Uterus (tissue), 4 donors: ENCODE measurements at places on chromosomes 1 and 21.

GRCh38 chr1:155889566-155889965, 21.6 kb downstream of the RIT1 start:
- no peak overlapping the region for H3K4me3 ChIP-seq
- peaks cover 8% of the 10 kb centered on the region for H3K4me1 ChIP-seq
- DNase-seq = no peak
- no peaks in the 10 kb centered on the region for H3K27me3 ChIP-seq

DNA sequence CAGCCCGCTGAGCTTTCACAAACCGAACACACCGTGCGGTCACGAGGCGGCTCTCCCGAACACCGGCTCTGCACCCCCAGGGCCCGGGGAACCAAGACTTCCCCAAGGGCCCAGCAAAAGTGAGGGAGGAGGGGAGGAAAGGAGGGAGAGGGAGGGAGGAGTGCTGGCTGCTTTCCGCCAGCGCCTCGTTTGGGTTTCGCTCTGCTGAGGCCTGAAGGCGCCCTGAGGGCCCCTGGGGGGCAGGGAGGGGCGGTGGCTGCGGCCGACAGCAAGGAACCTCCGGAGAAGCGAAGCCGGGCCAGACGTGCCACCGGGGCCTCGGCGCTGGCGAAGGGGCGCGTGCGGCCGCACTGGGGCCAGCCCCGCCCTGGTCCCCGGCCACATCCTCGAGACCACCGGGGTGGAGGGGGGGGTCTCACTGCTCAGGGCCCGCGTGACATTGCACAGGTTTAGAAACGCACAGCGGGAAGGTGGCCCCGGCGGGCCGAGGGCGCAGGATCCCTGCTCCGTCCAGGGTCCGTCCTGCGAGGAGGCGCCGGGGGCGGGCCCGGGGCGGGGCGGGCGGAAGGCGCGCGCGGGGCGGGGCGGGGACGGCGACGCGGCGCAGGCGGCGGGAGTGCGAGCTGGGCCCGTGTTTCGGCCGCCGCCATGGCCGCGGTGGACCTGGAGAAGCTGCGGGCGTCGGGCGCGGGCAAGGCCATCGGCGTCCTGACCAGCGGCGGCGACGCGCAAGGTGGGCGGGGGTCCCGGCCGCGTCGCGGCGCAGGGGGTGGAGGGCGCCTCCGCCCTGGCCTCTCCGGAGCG, at the start of gene PFKL:
TSS of gene PFKL (plus strand) at position 596 of the 804 bp plus-strand sequence. CDS start at position 649, 53 bp downstream.
- peak; percentile 70 for DNase-seq
- H3K36me3 ChIP-seq = no peaks in the 10 kb centered on the region

- H3K4me1 ChIP-seq = no peaks in the 10 kb centered on the region
- no peaks in the 10 kb centered on the region for H3K36me3 ChIP-seq
- H3K4me3 ChIP-seq = no peak overlapping the region
- no peak for DNase-seq
- no peaks in the 10 kb centered on the region for H3K27me3 ChIP-seq
These were observed 14.9 kb downstream of the TMEM51 start for GRCh38 chr1:15168479-15168878.

DNA sequence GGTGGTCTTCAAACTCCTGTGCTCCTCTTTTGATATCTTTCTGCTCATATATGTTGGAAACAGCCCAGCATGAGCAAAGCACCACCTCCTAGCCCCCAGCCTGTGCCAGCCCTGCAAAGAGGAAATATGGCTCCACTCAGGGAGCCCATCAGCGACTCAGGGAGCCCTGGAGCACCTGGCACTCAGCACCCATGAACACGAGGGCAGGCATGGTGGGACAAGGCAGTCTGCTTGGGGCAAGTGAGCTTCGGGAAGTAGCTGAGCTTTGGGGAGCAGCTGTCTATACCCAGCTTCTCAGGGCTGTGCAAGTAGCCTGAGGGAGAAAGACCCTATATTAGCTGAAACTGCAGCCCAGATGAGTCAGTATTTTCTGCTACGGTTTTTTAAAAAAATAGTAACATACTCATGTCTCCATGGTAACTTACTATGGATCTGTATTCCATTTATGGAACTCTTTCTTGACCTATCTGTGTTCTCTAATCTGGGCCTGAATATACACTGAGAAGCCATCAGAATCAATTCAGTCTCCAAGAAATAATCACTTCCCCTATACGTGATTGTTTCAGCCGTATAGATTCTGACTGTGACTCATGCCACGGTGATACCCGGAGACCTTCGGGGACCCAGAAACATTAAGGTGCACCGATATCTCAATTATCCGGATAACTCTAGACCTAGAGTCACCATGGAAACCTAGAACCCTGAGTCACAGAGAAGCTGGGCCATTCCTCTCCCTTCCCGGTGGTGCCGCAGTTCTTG, 1.5 kb upstream of the ETS2 start:
- no peak overlapping the region for H3K4me3 ChIP-seq
- H3K36me3 ChIP-seq = no peaks in the 10 kb centered on the region
- H3K27ac ChIP-seq = peak overlapping the region; percentile 98
- H3K4me1 ChIP-seq = no peaks in the 10 kb centered on the region

DNA sequence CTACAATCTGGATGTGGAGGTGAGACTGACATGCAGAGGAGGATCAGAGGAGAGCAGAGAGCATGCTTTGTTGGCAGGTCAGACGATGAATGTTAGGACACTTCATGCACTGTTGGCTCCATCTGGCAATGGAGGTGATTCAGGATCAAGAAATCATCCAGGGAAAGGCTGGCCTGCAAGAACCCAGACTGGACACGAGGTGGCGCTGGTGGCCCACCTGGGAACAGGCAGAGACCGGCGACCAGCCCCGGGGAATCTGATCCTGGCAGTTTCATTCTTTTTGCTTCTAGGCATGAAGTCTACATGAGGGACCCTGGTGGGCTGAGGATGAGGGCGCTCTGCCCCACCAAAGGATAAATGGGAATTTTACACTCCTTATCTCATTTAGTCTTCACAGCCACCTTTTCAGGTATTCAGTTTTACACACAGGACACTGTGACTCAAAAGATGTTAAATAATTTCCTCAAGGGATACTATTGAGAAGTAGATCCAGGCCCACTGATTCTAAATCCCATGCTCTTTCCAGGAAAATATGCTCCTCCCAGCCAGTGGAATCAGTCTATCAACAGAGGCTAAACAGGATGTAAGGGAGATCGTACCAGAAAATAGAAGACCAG, 26.2 kb upstream of the SCMH1 start:
- H3K27ac ChIP-seq = no peak overlapping the region
- peak; percentile 75 for DNase-seq
- H3K27me3 ChIP-seq = no peaks in the 10 kb centered on the region
- H3K4me3 ChIP-seq = no peak overlapping the region
